ENCODE measurements at places on chromosomes 11 and 22.

DNA sequence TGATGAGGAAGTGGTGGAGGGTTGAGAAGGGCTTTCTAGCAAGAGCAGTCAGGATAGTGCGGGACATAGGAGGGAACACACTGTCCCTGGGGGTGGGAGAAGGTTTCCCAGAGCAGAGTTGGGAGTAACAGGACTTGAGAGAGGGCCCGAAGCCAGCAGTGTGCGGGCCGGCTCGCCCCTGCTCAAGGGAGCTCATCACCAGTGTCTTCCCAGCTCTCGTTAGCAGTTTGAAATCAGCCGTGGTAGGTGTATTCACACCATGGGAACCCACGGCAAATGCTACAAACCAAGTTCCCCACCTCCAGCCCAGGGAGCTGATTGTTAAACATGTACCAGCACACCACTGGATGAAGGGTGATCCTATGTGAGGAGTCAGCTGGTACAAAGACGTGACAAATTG lies 66.2 kb upstream of the EIF3D start:
- DNase-seq, result no peak

GRCh38 chr22:33806191-33806590 lies 114.1 kb downstream of the LARGE1 start:
- no peak for DNase-seq

- no peak for DNase-seq
Measured at GRCh38 chr22:22010358-22010757, 27.8 kb upstream of the TOP3B start.

GRCh38 chr22:40434106-40434505 lies 63.7 kb downstream of the SGSM3 start:
- DNase-seq, result no peak
